Activated naive CD8-positive, alpha-beta T cell treated with anti-CD3 and anti-CD28 coated beads, Interleukin-2, amount 10 ng/mL, durations not matched to agents 7 days and 5 days (primary cell): ENCODE measurements at places on chromosomes 4 and X. TPM values are rescaled to one million over a fixed set of nuclear protein-coding genes. Genes with fewer than 3 reads are reported as not detected.
A peak's percentile ranks its signal among the peaks of the same experiment; 100 is the strongest.

CSN1S1 gene
- not detected for total RNA-seq

DNA sequence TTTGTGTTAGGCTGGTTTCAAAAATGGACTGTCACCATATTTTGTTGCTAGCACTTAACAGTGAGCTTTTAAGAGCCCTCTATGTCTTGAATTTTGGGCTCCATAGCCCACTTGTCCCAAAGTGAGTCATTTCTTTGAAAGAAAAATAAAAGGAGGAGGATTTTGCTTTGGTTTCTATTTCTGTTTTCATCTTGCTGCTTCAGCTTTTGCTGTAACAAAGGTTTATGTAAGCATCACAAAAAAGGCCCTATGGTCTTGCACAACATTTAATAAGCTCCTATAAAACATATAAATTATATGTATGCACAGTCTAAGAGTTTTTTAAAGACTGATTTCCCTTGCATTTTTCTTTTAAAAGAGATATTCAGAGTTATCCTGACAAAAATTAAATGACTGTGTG, 105.2 kb downstream of the PHOX2B start:
- H3K4me1 ChIP-seq: no peaks in the 10 kb centered on the region
- no peak overlapping the region for H3K27ac ChIP-seq
- H3K4me3 ChIP-seq: no peak overlapping the region
- H3K36me3 ChIP-seq: no peaks in the 10 kb centered on the region
- peaks cover 27% of the 10 kb centered on the region for H3K27me3 ChIP-seq
- no peak for DNase-seq

DNA sequence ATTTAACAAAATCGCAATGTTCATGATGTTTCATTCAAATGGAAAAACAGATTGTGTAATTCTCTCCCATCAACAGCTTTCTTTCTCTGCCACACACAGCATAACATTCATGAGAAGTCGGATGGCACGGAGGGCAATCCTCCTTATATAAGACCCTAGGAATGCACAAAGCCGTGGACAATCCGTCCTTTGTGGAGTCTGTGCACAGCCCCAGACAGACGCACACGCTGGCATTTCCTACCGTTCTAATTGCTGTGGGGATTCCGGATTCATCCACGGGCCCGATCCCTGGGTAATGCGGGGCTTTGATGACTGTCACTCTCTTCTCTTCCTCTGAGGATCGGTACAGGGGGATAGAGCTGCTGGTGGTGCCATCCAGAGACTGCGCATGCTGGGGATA, 121.9 kb upstream of the PDLIM3 start:
- no peak overlapping the region for H3K4me3 ChIP-seq
- no peak for DNase-seq
- no peak overlapping the region for H3K27ac ChIP-seq
- H3K36me3 ChIP-seq: no peaks in the 10 kb centered on the region
- H3K27me3 ChIP-seq: peaks cover 2% of the 10 kb centered on the region

DNA sequence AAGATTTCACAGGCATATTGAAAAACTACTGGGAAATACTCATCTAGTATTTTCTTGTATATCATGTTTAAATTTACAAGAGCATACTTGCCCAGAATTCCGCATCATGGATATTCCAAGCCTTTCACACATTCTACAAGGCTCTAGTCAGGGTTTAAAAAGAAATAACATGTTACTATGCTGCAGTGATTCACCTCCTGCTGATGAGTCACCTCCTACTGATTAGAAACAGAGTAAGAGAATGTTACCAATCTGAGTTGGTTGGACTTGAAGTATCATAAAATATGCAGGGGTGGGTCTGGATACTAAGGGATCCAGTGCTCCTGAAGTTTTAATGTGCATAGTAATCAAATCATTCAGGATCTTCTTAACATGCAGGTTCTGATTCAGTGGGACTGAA, 192.0 kb upstream of the ANK2 start:
- H3K4me3 ChIP-seq: no peak overlapping the region
- no peaks in the 10 kb centered on the region for H3K4me1 ChIP-seq
- H3K27ac ChIP-seq: no peak overlapping the region
- DNase-seq: no peak
- H3K36me3 ChIP-seq: no peaks in the 10 kb centered on the region

GRCh38 chr4:84966382-84967242, at the start of gene WDFY3:
TSS of gene WDFY3 (minus strand) at chr4:84966690. CDS start at chr4:84860591, 106,099 bp downstream.
- H3K36me3 ChIP-seq: no peaks in the 10 kb centered on the region
- no peak within 1 kb of the TSS for H3K27ac ChIP-seq
- H3K27me3 ChIP-seq: peaks cover 47% of the 10 kb centered on the region
- no peak for DNase-seq

DNA sequence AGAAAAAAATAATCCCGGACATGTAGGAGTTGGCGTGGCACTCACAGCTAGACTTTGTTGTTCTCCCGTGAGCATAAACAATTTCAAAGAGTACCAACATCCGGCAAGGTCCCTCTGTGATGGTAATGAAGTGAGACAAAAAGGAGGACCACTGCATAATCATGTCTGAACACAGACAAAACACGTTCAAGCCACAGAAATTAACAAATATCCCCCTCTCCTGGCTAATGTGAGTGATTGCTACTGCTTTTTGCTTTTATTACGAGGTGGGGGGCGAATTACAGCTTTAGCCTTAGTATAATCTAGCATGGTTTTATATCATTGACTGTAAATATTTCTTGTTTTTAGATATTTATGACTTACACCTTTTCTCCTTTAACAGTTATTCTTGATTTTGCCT, 118.5 kb downstream of the PLS3 start:
- no peak for DNase-seq
- H3K4me1 ChIP-seq: no peaks in the 10 kb centered on the region
- no peaks in the 10 kb centered on the region for H3K27me3 ChIP-seq

GRCh38 chr4:159267869-159268285, 165.0 kb downstream of the RAPGEF2 start:
- DNase-seq: no peak
- H3K36me3 ChIP-seq: peaks cover 2% of the 10 kb centered on the region
- peaks cover 2% of the 10 kb centered on the region for H3K4me1 ChIP-seq
- no peaks in the 10 kb centered on the region for H3K27me3 ChIP-seq

DNA sequence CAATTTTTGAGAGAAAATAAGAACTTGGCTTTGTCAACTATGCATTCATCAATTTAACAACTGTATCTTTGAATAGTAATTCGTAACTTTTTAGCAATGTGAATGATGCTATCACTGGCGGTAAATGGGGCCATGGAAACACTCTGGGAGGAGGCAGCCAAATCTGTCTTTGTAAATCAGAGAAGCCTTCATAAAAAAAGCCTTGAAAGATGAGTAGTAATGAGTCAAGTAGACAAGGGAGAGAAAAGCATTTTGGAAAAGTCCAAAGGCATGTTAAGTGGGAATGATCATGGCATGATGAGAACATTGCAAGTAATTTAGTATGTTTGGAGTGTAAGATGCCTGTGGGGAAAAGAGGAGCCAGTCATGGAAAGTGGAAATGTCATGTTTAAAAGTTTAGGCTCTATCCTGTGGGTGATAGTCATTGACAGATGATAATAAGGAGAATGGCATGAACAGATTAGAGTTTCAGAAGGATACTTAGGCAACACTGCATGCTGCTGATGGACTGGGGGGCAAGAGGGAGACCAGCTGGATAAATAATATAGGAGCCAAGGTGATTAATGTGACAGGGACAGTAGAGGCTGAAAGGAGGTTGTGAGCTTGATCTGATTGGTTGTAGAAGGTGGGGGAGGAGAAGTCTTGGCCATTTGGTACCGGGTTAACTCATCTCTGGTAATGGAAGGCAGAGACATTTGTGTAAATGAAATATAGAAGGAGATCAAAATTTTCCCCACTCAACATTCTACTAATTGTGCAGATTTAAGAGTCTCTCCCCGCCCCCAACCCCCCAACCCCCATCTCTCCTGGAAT, 16.3 kb downstream of the SPRY1 start:
- DNase-seq: no peak
- H3K4me1 ChIP-seq: peaks cover 49% of the 10 kb centered on the region
- no peaks in the 10 kb centered on the region for H3K36me3 ChIP-seq
- H3K4me3 ChIP-seq: peak overlapping the region; percentile 79
